K562 (cell line): ENCODE measurements at places on chromosomes 7 and 10. TPM values are rescaled to one million over a fixed set of nuclear protein-coding genes. Genes with fewer than 3 reads are reported as not detected.

The OR2A42 gene
- total RNA-seq, result not detected in 2 replicates

- no peak overlapping the region for H3K4me3 ChIP-seq
- H3K36me3 ChIP-seq, result no peaks in the 10 kb centered on the region
- peaks cover 25% of the 10 kb centered on the region for H3K4me1 ChIP-seq
- no peaks in the 10 kb centered on the region for H3K27me3 ChIP-seq
- no peak overlapping the region for H3K27ac ChIP-seq
- no peak for DNase-seq
Observed at GRCh38 chr10:15489431-15489830, 118.3 kb upstream of the FAM171A1 start.

- H3K4me3 ChIP-seq, result no peak overlapping the region
- 0 out of 3 replicates have a peak, but pooled peaks cover 2% of the 10 kb centered on the region for H3K27me3 ChIP-seq
- H3K36me3 ChIP-seq, result no peaks in the 10 kb centered on the region
- DNase-seq, result no peak
- no peaks in the 10 kb centered on the region for H3K4me1 ChIP-seq
Observed at GRCh38 chr7:29302666-29303395, 108.3 kb downstream of the CHN2 start.

The CFTR gene
- total RNA-seq, result 0.07 and 0.20 TPM in 2 replicates

- no peak overlapping the region for H3K4me3 ChIP-seq
- no peaks in the 10 kb centered on the region for H3K27me3 ChIP-seq
- no peak for DNase-seq
- H3K27ac ChIP-seq, result no peak overlapping the region
- H3K36me3 ChIP-seq, result no peaks in the 10 kb centered on the region
Observed at GRCh38 chr10:51171946-51172345, 97.7 kb downstream of the PRKG1 start.

DNA sequence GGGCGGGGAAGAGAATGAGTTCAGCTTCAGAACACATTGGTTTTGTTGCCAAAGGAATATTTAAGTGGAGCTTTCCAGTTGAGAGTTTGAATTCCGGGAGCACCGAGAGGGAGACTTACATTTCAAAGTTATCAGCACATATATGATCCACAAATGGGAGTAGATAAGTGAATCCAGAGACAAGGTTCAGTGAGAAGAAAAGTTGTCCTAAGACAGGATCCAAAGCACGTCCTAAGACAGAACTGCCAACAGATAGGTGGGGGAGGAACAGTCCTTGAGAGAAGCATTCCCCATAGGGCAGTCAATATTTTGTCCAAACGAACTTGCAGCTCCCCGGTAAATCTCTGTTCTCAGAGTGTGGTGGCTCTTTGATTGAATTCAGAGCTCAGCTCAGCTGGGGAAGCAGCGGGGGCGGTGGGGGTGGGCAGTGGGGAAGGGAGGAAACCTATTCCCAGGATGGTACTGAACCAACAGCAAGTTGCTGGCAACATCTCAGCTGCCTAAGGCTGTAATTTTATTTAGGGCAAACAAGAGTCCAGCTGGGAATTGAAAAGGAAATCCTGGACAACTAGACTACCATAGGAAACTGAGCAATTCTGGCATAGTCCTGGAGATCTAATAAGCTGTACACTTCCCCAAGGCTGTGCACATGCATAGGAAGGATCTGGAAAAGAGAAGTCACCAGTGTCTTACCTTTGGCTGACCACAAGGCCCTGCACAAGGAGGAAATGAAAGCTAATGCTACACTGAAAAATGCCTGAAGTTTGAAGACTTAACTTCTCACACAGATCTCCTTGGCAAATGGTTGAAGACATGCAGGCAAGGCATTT lies 94.2 kb upstream of the CXCL12 start:
- peaks cover 23% of the 10 kb centered on the region; the same call in 2 of the 3 replicates for H3K4me1 ChIP-seq
- H3K36me3 ChIP-seq, result no peaks in the 10 kb centered on the region
- DNase-seq, result no peak
- no peak overlapping the region for H3K27ac ChIP-seq
- no peak overlapping the region for H3K4me3 ChIP-seq

GRCh38 chr10:4770801-4771553 lies 55.0 kb upstream of the AKR1E2 start:
- no peak overlapping the region for H3K27ac ChIP-seq
- DNase-seq, result no peak
- H3K27me3 ChIP-seq, result peaks cover 6% of the 10 kb centered on the region; the same call in 1 of the 3 replicates
- H3K4me1 ChIP-seq, result no peaks in the 10 kb centered on the region
- H3K4me3 ChIP-seq, result no peak overlapping the region
